ENCODE measurements at places on chromosomes 11 and 22.

DNA sequence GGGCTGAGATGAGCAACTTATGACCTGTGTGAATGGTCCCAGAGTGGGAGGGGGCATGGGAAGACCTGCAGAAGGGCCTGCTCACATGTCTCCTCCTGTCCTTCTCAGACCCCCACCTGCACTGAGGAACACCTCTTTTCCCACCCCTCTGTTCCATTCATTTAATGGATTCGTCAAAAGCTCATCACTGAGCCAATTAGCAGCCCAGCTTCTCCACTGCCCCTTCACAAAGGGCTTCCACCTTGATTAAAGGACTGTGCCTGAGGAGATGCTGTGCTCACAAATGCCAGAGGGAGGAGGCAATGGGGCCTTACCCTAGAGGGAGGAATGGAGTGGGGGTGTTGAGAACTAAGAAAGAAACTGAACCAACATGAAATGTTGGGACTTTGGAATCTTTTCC is 14.0 kb upstream of the CDON start:
- no peak for DNase-seq

GRCh38 chr22:38347181-38347943 is 30.1 kb upstream of the CSNK1E start:
- DNase-seq, result no peak

DNA sequence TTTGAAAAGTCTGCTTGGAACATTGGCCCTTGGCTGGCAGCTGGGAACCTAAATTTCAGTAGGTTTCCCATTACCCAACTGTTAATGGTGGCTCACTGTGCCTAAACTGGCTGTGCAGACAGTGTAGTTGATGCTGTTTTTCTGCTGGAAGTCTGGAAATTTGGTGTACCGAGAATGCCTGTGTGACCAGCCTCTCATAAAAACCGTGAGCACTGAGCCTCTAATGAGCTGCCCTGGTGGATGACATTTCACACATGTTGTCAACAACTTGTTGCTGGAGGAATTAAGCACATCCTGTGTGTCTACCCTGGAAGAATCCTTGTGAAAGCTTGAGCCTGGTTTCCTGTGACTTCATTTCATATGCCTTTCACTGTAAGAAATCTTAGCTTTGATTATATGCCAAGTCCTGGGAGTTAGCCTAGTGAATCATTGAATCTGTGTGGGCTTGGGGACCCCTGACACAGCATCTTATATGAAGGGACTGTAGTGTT is 131.1 kb downstream of the LDLRAD3 start:
- DNase-seq, result no peak

- DNase-seq, result no peak
These were observed 171.2 kb downstream of the CTTN start for GRCh38 chr11:70569618-70569890.

- no peak for DNase-seq
These were observed 8.1 kb downstream of the MADD start for GRCh38 chr11:47278058-47278457.

- no peak for DNase-seq
These were observed 49.4 kb downstream of the SMIM38 start for GRCh38 chr11:69204941-69205742.

GRCh38 chr22:39567135-39567946 is 3.2 kb upstream of the CACNA1I start:
- peak; percentile 17 for DNase-seq

DNA sequence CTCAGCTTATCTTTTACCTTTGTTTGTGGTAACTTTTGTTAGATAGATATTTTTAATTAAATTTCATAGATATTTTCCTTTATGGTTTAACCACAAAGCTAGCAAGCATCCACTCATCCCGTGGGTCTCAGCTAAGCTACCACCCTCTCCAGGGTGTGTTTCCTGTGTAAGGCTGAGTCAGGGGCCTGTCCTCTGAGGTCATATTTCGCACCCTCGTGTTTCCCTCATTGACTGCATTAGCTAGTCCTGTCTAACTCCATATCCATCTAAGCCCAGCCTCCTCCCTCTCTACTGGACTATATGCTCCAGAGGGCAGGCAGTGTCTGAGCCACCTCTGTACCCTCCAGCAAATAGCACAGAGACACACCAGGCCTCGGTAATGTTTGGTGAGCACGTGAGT is 16.7 kb downstream of the XRRA1 start:
- DNase-seq, result no peak

- DNase-seq, result no peak
These were observed 262.3 kb upstream of the CADM1 start for GRCh38 chr11:115766561-115766960.

DNA sequence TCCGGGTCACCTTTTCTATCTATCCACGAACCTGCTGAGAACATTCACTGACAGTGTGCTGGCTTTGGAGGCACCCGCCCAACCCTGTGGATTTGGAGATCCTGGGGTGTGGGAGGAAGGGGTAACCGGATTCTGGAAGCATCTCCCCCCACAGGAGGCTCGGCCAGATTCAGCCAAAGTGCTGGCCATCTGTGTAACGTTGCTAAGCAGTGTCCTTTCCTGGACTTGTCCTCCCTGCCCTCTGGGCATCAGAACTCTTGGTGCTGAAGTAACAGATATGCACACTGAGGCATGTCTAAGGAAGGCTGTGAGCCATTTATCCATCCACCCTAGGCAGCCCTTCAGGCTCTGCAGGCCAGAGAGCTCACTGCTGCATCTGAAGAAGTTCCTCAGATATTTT is 85.7 kb downstream of the SNX19 start:
- no peak for DNase-seq

- DNase-seq, result no peak
These were observed 28.6 kb downstream of the LRP5 start for GRCh38 chr11:68340784-68341556.

GRCh38 chr11:67492801-67493547 is 10.1 kb downstream of the AIP start:
- DNase-seq, result no peak

GRCh38 chr11:62592146-62592815 is 958 bp upstream of the TUT1 start:
- no peak for DNase-seq

GRCh38 chr11:104690241-104690640 is 208.0 kb downstream of the CASP12 start:
- DNase-seq, result no peak

GRCh38 chr11:98260983-98261382 is 759.8 kb upstream of the CNTN5 start:
- no peak for DNase-seq

- DNase-seq, result no peak
These were observed 889.4 kb downstream of the KCNA4 start for GRCh38 chr11:29127461-29127860.

DNA sequence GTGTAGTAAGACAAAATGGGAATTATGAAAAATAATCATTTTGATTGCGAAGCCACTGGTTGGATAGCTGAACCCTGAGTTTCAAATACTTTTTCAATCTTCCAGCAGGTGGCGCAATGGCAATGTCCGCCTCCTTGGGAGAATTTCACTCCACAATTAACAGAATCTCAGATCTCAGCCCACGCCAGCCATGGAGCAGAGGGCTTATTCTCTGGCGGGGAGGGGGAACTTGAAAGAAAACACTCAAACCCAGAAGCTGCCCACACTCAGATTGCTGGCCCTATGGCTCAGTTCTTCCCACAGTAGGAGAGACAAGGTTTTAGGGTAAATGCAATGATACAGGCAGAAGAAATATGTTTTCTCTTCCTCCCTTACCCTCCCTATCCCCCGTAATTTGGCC is 38.7 kb upstream of the RCN1 start:
- DNase-seq, result peak; percentile 24

DNA sequence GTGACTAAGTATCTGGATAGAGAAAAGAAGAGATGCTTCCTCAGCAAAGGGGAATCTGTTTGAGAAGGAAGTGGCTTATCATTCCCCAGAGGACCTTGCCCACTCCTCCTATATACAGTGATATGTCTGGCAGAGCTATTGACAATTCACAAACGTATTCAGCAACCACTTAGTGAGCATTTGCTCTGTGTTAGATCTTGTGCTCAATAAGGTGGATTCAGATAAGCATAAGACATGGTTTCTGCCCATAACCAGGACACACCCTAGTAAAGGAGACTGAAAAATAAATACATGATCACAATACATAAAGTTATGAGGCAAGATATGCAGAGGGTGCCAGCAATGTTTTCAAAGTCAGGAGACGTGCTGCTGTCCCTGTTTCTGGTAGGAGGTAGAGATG is 1.4 kb downstream of the TMEM9B start:
- DNase-seq, result no peak

DNA sequence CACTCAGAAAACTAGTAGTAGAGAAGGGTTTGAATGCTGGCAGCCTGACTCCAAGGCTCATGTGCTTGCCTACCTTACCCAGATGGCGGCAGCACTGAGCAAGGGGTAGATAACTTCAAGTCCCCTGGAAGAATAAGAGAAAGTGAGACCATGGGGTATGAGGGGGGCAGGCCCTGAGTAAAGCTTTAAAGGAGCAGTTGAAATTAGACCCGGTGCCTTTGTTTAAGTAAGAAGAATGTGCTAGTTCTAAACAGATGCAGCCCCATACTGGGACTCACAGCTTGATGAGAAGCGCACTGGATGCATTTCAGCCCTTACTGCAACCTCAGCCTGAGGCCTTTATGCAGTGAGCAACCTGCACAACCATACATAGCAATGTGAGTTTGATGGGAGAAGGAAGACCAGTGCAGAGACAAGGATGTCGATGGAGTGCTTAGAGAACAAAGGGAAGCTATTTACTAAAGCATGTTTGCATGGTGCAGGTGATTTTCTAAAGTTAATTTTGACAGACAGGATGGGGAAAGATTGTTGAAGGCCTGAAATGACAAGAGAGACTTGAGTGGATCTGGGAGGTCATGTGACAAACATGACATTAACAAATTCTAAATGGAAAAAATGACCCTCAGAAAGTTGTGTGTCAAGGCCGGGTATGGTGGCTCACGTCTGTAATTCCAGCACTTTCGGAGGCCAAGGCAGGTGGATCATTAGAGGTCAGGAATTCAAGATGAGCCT is 27.1 kb upstream of the TMA7B start:
- no peak for DNase-seq

DNA sequence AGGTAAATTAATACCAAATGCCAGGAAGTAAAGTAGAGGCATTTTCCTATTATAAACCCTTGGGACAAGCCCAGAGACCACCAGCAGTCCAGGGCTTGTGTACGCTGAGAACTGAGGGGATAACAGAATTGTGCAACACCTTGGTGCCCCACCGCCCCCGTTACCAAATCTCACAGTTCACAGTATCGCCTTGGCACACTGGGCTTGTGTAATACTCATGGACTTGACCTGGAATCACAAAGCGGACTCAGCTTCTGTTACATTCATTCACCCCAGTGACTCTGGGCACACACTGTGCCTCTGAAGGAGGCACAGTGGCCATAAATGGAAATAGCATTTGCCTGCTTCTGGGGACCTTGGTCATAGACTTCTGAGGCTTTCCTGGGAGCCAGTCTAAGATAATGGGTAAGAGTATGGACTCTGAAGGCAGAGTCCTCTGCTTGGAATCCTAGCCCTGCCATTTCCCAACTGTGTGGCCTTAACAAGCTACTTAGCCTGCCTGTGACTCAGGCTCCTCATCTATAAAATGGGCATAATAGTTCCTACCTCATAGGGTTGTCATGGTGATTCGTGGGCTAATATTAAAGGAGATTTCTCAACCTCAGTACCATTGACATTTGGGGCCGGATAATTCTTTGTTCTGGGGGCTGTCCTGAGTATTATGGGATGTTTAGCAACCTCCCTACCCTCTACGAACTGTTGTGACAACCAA is 53.7 kb downstream of the TIMP3 start:
- DNase-seq, result no peak

- no peak for DNase-seq
These were observed 31.9 kb downstream of the PDGFB start for GRCh38 chr22:39212721-39213376.

DNA sequence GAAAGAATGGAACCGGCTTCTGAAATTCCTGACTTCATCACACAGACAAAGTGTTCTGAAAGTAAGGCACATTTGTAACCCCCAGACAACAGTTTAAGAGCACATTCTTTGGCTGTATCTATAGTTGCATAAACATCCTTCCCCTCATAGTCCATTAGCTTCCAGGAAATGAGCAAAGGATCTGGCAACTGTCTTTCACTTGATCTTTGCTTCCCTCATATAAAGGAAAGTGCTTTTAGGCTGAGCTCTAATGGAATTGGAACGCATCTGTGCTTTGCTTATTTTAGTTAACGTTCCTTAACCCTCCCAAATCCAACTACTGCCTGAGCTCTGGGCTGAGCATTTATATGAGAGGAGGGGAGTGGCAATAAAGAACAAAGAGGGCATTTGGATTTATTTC is 76.9 kb upstream of the API5 start:
- DNase-seq, result no peak

- no peak for DNase-seq
These were observed 45.3 kb upstream of the SPON1 start for GRCh38 chr11:13917264-13917663.

DNA sequence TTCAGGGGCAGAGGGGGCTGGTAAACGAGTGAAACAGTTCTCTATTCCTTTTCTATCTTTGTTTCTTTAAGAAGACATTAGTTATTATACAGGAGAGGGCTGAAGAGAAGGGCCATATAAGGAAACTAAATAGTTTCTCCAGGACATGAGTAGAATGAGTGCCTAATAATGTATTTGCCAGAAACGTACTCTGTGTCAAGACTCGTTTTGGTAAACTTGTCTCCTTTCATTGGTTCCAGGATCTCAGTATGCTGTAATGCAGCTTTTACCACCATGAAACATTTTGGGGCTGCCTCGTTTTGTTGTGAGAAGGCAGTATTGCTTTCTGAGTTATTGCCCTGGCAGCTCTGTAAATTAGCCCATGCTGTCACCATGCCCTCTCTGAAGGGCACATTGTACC is 51.7 kb downstream of the POLD3 start:
- no peak for DNase-seq

- peak; percentile 81 for DNase-seq
These were observed 25.0 kb upstream of the SUSD2 start for GRCh38 chr22:24156141-24156912.

DNA sequence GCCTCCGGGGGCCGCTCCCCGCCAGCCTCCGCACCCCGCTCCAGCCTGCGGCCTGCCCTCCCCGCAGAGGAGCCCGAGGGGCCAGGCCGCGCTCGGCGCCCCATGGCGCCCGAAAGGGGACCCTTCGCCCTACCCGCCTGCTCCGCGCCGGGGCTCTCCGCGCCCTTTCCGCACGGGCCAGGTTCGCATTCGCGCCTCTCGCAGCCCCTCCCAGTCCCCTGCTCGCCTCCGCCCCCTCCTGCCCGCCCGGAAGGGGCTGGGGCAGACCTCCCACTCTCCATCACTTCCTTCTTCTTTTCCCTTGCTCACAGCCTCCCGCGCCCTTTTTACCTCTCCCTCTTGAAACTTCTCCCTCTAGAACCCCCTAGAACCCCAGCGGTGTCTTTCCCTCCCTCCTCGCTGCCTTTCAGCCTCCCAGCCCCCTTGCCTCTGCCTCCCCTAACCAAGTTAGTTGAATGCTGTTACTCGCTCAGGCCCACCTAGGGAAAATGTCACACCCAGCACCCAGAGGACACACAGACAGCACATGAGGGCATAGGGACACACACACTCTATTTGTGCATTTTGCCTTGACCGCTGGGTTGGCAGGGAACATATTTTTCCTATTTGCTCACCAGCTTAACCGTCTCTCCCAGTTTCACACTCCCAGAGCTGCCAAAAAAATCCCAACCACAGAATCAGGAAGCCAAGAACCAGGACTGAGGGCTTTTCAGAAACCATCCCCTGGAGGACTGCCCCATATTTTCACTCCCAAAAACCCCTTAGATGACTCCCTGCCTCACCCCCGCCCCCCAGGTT is at the start of gene SLC43A3:
TSS of gene SLC43A3 (minus strand) at position 193 of the 798 bp plus-strand sequence. CDS start 949 bp downstream, outside the sequence.
- DNase-seq, result peak; percentile 65

GRCh38 chr11:71120471-71120896 is 131.9 kb downstream of the SHANK2 start:
- no peak for DNase-seq

- no peak for DNase-seq
These were observed 78.7 kb downstream of the BDNF start for GRCh38 chr11:27621405-27622161.

GRCh38 chr11:33895752-33896137 is 3.9 kb upstream of the LMO2 start:
- no peak for DNase-seq
